IPS DF 19.7 (cell line): ENCODE measurements at places on chromosomes 13 and 19.

GRCh38 chr19:1009041-1009980, 9.1 kb downstream of the GRIN3B start:
- DNase-seq: no peak

DNA sequence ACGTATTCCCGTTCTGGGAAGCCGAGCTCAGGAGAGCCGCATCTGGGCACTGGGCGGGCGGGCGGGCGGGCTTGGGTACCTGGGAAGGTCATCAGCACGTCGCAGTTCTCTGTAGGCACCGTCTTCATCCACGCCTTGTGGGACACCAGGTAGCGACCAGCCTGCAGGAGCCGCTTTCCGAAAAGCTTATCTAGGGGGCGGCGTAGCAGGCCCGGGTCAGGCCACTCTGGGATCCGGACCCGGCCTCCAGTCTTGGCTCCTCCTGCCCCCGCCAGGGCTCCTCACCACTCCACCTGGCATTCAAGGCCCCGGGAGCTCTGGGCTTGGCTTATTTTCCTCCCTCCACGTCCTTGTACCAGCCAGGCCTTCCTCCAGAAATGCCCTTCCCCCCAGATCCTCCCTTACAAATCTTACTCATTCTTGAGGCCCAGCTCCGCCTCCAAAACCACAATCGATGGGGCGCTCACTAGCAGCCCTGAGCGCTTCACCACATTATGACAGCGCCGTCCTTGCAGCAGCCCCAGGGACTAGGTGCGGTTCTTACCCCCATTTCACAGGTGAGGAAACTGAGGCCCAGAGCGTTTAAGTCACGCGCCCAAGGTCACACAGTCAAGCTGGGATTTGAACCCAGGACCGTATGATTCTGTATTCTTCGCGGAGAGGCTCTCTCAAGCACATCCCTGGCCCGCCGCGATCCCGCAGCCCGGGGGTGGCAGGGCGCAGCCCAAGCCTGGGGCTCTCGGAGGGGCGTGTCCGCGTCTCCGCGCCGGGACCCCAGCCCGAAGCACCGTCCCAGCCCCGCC, 843 bp downstream of the ANO8 start:
- no peak for DNase-seq

DNA sequence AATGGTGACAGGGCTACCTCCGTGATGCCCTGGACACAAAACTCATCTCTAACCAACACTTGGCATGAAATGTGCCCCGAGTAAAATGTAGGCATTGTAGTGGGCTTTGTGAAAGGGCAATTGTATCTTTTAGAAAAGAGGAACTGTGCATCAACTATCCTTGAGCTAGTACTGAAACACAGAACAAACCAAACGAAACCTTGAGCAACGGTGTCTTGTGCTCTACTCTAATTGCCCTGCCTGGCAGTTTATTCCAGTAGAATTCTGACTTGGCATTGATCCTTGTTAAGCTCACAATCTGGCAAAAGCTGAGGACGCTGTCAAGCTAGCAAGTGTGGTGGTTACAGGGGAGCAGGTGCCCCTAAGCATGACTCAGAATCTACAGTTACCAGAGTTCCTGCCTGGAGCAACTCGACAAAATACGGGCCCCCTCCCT, 707.1 kb upstream of the SPRY2 start:
- DNase-seq: no peak

DNA sequence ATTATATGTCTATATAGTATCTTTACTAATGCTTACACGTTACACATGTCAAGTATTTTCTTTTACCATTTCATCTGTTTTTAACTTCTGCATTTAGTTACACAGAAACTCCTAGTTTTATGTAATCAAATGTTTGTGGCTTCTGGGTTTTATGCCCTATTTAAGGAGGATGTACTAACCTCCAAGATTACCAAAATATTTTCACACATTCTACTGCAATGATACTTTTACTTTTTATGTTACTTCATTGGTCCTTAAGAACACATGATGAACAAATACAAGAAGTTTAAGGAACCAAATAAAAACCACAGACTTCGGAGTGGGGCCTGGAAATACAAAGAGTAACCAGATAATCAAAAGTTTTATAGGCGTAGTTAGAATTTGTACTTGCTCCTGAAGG, 37.2 kb downstream of the ZC3H13 start:
- no peak for DNase-seq

DNA sequence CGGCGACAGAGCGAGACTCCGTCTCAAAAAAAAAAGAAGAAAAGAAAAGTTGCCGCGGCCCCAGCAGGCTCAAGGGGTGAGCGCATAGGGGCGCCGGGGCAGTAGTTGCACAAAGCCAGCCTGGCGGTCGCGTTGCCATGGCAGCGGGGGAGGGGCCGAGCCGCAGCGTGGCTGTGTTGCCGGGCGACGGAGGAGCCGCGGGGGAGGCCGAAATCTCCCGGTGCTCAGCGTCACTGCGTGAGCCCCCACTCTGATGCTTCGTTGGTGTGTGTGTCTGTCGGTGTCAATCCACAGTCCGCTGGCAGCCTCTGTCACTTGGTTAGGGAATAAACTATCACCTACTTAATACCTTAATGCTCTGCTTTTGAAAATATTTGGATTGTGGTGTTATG, 82.9 kb upstream of the C1QTNF9B start:
- DNase-seq: no peak

DNA sequence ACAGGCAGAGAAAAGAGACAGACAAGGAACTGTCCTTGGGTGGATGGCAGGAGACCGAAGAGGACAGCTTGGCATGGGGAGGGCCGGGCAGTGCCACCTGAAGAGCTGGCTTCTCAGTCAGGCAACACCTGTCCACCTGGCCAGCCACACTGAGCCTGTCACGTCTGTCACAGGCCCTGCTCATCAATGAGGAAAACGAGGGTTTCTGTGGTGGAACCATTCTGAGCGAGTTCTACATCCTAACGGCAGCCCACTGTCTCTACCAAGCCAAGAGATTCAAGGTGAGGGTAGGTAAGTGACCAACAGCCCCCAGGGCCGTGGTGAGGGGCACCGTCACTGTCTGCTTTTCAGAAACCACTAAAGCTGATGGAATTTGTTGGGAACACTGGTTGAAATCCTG, 11.2 kb upstream of the PROZ start:
- DNase-seq: no peak

GRCh38 chr13:26621731-26622401, 64.4 kb downstream of the WASF3 start:
- DNase-seq: no peak

GRCh38 chr13:50198508-50198907, 183.3 kb downstream of the KCNRG start:
- no peak for DNase-seq
